Activated CD4-positive, alpha-beta T cell treated with anti-CD3 and anti-CD28 coated beads, Interleukin-2, amount 50 U/mL, for 4 hours (primary cell): ENCODE measurements at places on chromosomes 3 and 15.

GRCh38 chr3:136819731-136820679, 1.1 kb downstream of the SLC35G2 start:
- DNase-seq, result peak; percentile 7

GRCh38 chr3:140447136-140447535, 230.7 kb upstream of the TRIM42 start:
- no peak for DNase-seq

DNA sequence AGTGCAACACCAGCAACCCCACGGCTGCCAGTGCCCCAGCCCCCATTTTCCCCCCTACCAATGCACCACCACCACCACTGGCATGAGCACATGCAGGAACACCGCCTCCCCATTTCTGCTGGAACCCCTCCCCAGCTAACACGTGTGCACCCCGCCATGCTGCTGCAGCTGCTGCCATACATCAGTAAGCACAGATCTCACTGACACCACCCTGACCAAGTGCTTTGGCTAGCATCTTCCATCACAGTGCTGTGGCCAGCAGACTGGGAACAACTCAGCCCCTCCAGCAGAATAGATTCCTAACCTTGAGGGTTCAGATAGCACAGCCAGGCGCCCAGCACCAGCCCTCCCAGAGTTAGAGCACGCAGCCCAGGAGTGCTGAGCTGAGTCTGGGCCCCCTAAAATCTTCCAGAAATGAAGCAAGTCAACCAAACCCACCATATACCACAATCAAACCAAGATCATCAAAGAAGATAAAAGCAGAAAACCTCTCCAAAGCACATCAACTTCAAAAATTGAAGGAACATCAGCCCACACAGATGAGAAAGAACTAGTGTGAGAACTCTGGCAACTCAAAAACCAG, 81.2 kb upstream of the CDV3 start:
- DNase-seq, result no peak

GRCh38 chr15:38324939-38325647, 72.5 kb downstream of the SPRED1 start:
- DNase-seq, result no peak

GRCh38 chr3:155658006-155658405, 86.9 kb downstream of the PLCH1 start:
- no peak for DNase-seq

GRCh38 chr15:40764629-40765103, 798 bp downstream of the GCHFR start:
- DNase-seq, result no peak

DNA sequence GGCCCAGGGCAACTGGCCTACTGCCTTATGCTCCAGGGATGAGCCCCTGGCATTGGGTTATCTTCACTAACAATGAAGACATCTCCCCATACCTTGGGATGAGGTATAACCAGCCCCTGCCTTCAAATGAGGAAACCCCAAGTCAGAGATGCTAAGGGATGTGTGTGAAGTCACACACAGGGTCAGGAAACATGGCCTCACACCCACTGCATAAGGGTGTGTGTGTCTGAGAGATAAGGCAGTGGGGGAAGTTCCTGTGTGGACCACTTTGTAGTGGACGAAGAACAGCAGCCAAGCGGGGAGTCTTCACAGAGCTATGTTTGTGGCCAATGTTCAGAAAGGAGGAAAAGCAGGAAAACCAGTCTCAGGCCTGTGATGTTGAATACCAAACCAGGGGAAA, 10.5 kb downstream of the ELP6 start:
- DNase-seq, result no peak

GRCh38 chr3:144556392-144556791, 584.8 kb downstream of the DIPK2A start:
- no peak for DNase-seq

DNA sequence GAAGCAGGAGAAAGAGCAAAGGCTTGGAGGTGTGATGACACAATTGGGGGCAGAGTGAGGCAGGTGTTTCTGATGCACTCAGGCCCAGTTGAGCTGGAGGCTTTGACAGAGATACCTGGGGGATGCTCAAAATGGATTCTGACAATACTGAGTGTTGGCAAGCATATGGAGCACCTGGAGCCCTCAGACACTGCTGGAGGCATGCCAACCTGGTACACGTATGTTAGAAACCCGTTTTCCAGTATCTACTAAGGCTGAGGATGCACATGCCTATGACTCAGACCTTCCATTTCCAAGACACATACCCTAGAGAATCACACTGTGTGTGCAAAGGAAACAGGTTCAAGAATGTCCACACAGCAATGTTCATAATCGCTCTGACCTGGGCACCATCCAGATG, 58.7 kb downstream of the WNT7A start:
- no peak for DNase-seq

- DNase-seq, result peak; percentile 61
Observed at GRCh38 chr15:64894395-64895056, 17.2 kb upstream of the ANKDD1A start.

DNA sequence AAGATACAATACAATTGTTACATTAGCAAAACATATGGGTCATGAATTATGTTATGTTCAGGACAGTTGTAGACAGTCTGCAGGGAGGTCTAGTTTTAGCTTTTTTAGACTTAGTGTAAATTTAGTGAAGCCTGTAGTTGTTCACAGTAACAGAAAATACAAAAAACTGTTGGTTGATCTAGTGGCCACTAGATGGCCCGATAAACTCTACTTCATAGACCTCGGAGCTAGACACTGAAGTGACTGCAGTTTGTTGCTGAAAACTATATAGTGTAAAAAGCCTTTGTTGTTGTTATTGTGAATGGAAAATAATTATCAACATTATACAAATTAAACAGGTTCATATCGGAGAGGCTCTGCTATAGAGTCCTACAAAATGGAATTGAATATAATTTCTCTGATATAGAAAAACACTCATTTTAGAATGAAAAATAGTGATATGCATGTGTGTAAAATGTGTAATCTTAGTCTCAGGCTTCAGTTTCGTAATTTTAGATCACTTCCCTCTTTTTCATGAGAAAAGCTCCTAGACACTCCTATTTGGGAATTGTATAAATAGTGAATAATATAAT, 18.3 kb downstream of the MAGEL2 start:
- DNase-seq, result no peak

DNA sequence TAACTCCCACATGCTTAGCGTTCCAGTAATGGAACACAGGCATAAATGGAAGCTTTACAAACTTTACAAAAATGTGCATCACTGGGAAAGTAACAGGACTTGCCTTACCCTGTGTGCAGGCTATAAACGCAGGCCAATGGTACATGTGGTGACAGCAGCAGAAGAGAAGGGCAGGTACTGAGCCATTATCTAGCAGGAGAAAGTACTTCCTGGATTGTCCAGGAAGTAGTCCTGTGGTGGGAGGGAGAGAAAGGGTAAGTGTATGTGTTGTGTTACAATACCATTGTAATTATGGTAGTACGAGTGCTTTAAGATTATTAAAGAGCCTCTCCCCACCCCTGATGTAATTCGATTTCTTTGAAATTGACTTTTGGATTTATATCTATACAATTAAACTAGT, 5.3 kb downstream of the ATP1B3 start:
- no peak for DNase-seq

DNA sequence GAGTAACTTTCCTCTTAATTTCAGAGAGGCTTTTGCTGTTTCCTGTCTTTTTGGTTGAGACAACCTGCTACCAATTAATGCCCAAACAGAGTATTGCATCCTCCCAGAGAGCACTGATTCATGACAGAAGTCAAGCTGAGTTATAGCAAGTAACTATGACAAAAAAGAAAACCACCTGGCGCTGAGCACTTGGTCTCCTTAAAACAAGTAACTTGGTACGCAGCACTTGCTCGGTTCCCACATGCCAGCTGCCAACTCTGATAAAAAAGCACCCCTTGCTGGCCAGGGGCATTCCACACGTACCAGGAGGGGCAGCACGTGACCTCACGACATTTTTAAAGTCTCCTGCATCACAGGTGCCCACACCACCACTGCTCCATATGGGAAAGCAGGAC, 13.5 kb upstream of the MYO5C start:
- DNase-seq, result no peak

GRCh38 chr15:67670647-67671305, 128.3 kb downstream of the MAP2K5 start:
- no peak for DNase-seq

DNA sequence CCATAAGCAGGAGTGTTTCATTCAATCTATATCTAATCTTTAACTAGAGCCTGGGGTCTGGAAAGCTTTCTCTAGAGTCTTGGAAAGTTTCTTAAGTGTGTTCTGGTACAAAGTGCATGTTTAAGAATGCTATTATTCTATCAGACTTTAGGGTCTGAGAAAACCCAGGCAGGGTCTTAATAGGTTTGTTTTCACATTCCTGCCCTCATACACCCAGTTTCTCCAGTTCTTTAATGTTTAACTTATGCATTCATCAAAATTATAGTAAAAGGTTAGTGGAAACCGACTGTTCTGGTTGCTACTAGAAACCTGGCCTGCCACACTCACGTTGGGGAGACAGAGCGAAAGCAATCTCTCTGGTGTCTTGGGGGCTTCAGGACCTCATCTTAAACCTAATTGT, 102.9 kb upstream of the WDR72 start:
- DNase-seq, result no peak

DNA sequence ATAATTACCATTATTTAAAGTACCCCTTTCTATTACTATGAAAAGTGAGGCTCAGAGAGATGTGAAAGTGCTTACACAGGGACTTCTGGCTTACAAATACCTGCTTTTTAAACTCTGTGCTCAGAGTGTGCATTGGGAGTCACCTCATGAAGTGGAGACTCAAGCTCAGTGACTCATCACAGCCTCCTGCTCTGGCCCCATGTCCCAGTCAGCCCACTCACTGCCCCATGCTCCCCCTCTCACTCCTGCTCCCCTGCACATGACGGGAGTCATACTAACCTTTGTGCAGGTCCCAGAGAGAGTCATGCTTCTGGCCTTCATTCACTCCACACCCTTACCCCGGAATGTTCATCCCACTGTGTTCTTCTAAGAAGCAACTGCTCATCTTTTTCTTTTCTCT, 20.2 kb downstream of the CCR1 start:
- no peak for DNase-seq

- DNase-seq, result no peak
Observed at GRCh38 chr15:40722934-40723333, 28.0 kb downstream of the RAD51 start.

GRCh38 chr3:94990952-94991705, 928.3 kb downstream of the NSUN3 start:
- DNase-seq, result no peak

DNA sequence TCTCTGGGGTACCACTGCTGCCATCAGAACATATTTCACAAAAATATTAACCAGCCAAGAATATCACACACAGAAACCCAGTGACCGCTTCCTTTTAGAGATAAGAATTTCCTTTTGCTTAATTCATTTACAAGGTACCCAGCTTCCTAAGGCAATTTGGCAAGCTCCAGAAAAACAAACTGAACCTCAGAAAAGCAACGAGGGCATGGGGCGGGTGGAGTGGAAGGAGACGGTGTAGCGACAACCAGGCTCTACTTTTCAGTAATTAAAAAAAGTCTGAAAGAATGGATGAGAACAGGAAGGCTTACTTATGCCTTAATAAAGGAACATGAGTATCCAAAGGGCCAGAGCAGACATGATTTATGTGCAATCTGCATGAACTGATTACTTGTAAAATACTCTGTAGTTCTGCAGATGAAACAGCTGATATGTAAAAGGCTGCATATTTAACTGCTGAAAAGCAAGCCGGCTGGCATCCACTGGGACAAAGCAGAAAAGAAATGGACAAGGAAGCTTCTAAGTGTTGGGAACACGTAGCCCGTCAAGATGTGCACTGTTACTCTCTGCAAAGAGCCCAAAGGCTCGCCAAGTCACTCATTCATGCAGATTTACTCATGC, 18.6 kb downstream of the RFTN1 start:
- no peak for DNase-seq

DNA sequence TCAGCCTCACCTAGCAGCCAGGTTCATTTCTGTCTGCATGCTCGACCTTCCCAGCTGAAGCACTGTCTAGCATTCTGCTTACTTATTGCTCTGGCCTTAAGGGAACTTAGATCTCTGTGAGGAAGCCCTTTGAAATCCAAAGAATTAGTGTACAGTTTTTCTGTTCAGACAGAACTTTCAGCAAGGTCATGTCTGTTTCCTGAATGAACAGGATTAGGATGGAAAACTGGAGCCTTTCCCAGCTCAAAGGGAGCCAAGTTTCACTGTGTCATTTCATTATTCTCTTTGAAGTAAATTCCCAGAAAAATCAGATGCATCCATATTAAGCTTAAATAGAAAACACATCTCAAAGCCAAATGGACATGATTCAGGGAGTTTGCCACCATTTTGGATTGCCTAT, 457.3 kb upstream of the KCNMB2 start:
- no peak for DNase-seq

- DNase-seq, result no peak
Observed at GRCh38 chr3:106765342-106765741, 611.9 kb upstream of the CCDC54 start.

GRCh38 chr3:140384876-140385275, 293.0 kb upstream of the TRIM42 start:
- DNase-seq, result no peak

DNA sequence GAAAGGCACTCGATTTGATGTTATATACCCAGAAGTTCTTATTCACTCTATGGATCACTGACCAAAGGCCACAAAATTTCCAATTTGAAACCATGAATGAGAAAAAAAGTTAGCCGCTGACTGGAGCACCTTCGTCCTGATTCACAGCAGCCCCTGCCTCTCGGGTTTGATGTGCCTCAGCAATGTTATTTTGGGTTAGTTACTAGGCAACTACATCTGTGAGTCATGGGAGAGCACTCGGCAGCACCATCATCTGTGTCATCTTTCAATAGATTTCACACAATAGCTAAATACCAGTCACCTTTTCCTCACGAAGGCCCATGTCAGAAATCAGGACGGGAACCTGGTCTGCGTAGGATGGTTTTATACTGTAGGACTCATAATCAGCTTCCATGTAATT, 269.2 kb downstream of the ZBBX start:
- DNase-seq, result no peak

- no peak for DNase-seq
Observed at GRCh38 chr15:81024936-81025335, 24.2 kb downstream of the TLNRD1 start.

DNA sequence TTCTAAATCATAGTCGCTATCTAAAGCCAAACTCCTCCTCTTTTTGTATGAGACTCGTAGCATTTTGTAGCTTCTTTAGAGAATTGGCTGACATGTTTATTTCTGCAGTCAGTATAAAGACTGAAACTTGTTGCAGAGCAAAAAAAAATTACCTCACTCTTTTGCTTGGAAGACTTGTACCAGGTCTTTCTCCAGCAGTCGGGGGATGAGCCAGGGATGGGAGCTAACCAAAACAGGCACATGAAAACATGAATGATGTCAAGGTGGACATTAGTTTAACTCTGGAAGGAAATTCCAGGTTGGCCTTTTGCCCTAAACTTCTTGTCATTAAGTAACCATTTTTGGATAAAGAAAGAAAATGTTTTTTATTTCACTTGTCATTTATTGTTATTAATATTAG, 47.0 kb upstream of the SCAANT1 start:
- no peak for DNase-seq

DNA sequence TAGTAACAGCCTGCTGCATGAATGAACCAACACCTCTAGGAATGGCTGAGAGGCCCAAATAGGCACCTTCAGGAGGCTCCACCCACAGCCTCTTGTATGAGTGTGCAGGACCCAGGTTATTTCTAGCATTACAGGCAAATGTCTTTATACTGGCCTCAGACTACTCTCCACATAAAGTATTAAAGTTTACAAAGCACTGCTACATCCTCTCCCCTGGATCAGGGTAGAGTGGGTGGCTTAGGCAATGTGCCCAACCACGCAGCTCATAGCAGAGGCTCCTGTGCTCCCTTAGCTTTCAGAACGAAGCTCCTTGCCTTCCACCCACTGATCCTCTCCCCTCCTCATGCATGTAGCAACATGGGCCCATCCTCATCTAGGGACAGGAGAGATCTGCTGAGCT, 16.3 kb downstream of the TMEM43 start:
- no peak for DNase-seq
